ENCODE measurements at places on chromosomes 2 and 18.

DNA sequence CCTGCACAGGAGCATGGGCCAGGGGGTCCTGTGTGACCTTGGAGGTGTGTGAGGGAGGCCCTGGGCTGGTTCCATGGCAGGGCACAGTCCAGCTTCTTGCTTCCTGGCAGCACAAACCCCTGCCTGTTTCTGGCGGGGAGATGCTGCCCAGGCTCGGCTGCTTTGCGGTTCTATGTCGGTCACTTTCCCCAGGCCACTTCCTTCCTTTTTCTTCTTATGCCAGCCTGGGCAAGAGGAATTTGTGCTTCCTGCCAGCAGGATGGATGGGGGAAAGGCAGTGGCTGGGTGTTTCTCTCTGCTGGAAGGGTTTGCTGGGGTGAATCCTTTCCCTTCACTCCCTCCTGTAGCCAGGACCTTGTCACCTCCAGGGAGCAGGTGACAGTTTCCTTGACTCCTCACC is 24.3 kb downstream of the ASAP2 start:
- DNase-seq: no peak

- no peak for DNase-seq
These were observed 117.0 kb downstream of the EHBP1 start for GRCh38 chr2:62822549-62822948.

- no peak for DNase-seq
These were observed 17.1 kb downstream of the MXD1 start for GRCh38 chr2:69931832-69932595.

GRCh38 chr2:63058921-63059792 is 8.5 kb downstream of the OTX1 start:
- DNase-seq: no peak

DNA sequence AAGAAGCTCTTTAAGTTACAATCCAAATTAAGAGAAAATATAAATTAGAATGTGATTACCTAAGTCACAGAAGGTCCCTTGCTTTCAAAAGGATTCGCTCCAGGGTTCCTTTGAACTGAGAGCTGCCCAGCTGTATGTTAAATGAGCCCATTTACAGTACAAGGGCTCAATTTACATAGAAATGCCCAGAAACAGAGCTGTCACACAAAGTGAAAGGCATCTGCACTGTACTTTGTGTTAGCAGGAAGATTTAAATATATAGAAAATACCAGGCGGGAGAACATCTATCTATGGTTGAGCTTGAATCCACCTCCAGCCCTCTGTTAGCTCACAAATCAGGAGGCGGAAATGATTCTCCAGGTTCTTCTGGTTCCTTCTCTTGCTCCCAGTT is 272.9 kb downstream of the PAX3 start:
- no peak for DNase-seq

DNA sequence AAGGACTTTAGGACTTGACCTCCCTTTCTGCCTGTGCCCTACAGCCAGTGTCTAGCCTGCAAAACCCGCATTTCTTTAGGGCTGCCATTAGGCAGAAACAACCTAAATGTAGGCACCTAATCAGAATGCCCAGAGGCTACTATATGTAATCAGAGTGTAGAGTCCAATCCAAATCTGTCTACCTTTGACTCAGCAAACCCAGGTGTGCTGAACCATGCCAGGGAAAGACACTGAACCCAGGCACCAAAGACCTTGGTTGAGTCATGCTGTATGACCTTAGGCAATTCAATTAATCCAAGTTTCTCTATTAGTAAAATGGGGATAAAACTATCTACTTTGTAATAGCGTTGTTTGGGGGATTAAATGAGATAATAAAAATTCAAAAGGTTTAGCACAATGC is 20.7 kb downstream of the CAPN14 start:
- DNase-seq: no peak

DNA sequence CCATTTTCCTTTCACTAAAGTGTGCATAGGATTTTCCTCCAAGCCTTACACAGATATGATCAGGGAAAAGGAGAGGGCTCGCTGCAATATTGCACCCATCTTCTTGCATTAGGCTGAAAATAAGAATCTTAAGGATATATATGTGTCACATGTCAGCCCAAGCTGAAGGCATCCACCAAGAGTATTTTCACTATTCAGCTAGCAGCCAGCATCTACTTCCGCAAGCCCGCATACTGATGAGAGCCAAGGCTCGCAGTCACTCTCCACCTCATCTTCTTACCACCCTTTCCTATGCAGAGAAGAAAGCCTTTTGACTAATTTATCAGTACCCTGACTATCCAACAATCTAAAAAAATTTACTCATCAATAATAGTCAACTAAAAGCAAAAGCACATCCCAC is 6.1 kb downstream of the TMEM163 start:
- DNase-seq: no peak

DNA sequence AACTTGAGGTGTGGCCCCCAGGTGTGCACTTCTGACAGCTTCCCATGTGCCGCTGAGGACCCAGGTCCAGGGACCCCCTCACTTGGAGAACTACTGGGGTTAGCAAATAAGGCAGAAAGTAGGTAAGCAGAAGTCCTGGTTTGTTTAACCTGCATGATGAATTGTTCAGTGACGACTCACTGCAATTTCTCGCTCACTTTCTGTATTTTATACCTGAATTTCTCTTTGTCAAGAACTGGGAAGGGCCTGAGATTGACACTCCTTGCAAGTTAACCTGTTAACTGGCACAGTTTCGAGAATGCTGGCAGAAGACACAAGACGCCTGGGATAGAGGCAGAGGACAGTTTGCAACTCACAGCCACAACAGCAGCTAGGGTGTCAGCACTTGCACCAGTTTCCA is 164.5 kb upstream of the NCK2 start:
- no peak for DNase-seq

- no peak for DNase-seq
These were observed 93.6 kb downstream of the MTCL1 start for GRCh38 chr18:8799001-8799400.

DNA sequence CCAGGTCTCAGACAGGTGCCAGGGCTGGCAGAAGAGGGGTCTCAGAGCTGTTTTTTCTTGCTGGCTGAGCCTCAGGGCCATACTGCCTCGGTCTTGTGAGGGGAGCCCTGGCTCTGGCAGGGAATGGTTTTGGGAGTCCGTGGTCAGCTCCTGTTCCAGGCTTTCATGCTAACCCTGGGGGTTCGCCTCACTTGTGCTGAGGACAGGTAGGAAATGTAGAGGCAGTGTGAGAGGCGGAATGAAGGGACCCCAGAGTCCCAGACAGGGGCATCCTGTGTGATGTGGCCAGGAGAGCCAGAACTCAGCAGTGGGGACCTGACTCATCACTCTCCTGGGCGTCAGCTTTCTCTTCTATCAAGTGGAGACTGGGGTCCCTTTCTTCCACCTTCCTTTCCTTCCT is 5.7 kb upstream of the CELF4 start:
- no peak for DNase-seq

- DNase-seq: no peak
These were observed 110.7 kb downstream of the RTP5 start for GRCh38 chr2:241980193-241980592.

GRCh38 chr18:2442726-2443275 is 128.5 kb downstream of the METTL4 start:
- no peak for DNase-seq

DNA sequence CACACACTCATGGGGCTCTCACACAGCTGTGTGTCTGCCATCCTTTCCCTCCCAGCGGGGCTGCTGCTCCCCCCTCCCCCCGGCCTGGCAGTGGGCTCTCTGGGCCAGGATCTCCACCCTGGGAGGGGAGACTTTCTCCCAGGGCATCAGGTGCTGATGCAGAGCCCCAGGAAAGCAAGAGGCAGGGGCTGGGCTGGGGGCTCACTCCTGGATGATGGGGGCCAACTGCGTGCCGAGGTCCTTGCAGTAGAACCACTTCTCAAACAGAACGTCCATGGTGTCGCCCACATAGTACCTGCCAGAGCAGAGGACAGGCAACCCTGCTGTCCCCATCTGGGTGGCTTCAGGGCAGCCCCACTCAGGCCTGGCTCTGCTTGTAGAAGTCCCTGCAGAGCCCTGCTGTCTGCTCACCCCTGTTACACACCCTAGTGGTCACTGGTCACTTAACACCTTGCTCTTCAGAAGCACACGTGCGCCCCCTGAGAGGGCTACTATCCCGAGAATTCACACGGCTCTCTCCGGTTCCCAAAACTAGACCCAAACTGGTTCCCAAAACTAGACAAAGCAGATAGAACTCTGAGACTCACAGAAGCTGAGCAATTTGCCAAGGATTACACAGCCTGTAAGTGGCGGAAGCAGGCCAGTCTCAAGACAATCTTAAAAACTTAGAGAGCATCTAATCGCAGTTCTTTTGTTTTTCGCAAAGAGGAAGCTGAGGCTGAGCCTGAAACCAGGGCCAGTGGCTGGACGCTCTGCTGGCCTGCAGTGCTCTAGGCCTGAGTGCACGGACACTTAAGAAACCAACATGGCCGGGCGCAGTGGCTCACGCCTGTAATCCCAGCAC is 6.6 kb upstream of the OXER1 start:
- DNase-seq: no peak

DNA sequence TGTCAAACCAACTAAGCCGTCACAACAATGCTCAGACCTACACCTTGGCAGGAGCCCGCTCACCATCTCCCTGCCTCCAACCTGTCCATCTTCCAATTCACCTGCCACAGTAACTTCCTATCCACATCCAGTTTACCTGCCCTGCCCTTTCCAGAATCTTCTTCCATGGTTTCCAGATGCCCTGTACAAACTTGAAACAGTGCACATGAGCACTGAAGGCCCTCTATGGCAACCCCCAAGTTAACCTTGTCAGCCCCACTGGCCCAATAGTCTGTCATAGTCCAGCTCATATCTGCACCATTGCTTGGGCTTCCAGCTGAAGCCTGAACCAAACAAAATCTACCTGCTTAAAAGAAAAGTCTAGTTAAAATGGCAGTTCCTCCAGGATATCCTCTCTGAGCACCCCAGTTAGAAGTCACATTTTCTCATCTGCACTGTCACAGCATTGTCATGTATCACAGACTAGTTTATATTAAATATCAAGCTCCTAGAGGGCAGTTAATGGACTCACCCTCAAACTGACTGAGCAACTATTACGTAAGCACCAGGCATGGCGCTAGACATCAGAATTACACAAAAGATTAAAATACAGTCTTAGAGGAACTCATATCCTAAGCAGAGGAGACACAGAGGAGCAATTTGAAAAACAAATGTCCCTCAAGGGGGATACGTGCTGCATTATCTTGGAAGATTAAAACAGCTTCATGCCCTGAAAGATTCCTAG is 11.6 kb downstream of the NFE2L2 start:
- no peak for DNase-seq

GRCh38 chr2:135637456-135638087 is 104.1 kb upstream of the UBXN4 start:
- peak; percentile 19 for DNase-seq

DNA sequence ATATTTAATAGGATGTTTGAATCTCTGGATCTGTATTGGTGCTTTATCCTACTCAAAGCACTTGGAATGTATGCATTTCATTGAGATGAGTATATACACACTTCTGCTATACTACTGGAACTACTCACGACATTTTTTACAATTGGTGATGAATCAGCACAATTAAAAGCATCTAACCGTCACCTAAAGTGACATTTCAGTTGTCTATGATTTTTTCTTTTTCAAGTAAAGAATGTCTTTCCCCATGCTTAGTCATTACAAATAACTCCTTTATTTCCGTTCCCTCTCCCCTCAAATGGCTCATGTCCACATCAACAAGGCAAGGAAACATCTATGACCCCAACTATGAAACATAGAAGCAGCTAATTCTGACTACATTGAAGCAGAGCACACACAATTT is 77.3 kb downstream of the CLIP4 start:
- DNase-seq: no peak

- DNase-seq: no peak
These were observed 57.6 kb downstream of the CRIM1 start for GRCh38 chr2:36413218-36413617.

DNA sequence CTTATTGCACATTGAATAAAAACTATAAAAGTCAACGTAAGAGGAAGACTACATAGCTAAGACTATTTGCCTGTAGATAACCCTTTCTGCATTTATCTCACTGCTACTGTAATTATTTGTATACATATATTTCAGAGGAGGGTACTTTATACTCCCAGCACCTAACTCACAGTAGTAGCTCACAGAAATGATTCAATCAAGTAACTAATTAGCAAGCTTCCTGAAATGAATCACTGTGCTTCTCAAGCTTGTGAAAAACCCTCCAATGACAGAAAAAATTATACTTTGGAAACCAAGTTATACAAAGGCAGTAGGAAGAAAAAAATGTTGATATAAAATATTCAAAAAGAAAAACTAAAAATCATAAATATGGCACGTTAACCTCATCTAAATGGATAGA is 124.9 kb downstream of the NBAS start:
- no peak for DNase-seq

- no peak for DNase-seq
These were observed 11.6 kb downstream of the HNRNPLL start for GRCh38 chr2:38591152-38591551.

DNA sequence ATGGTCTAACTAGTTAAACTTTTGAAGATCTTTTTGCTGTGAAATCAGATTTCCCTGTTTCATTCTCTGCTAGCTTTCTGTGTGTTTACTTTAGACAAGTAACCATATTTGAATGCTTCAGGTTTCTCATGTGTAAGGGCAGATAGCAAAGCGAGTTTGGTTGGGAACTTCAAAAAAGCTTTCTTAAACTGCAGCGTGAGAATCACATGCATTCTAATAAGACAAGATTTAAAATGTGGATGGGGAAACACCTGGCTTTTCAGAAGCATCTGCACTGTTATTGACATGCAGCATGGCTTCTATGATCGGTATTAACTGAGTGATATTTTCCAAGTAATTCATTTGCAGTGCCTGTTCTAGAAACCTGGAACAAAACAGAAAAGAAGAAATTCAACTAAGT is 119.3 kb downstream of the ABCA12 start:
- no peak for DNase-seq

- no peak for DNase-seq
These were observed 13.9 kb downstream of the PCARE start for GRCh38 chr2:29060441-29060840.

GRCh38 chr2:176454893-176455815 is 185.9 kb downstream of the MTX2 start:
- peak; percentile 27 for DNase-seq

DNA sequence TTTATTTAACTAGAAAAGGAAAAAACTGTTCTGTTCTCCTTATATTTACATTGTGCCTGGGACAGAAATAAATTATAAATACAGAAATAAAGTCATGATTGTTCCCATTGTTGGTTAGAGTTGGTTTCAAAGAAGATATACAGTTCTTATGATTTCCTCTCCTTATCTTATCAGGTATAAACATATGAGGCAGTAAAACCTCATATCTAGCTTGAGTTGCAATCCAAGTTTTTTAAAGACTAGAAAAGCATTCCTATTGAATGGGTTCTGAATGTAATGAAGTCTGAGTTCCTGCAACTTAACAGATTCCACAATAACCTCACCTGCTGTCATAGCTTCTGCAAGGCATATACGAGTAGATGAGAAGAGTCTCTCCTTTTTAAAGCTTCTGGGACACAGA is 114.7 kb upstream of the CAVIN2 start:
- DNase-seq: no peak

DNA sequence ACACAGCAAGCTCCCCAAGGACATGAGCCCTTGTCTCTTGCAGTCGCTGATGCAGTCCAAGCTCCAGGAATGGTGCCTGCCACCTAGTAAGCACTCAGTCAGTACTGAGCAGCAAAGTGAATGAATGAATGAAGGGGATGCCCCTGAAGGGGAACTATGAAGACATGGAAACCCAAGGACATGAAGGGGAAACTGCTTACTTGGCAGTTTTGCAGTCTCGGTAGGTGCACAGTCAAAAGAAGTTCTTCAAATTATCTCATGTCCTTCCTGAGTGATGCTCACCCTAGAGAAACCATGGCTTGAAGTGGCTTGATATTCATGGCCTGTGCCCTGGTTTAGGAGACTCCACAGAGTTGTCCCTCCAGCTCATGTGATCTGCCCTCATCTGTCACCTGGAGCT is 102.1 kb upstream of the DLX2 start:
- DNase-seq: no peak

GRCh38 chr2:121088251-121089165 is 196.5 kb downstream of the TFCP2L1 start:
- no peak for DNase-seq

Measured in GM12864 (cell line).